ENCODE measurements at places on chromosomes 5 and 9.

DNA sequence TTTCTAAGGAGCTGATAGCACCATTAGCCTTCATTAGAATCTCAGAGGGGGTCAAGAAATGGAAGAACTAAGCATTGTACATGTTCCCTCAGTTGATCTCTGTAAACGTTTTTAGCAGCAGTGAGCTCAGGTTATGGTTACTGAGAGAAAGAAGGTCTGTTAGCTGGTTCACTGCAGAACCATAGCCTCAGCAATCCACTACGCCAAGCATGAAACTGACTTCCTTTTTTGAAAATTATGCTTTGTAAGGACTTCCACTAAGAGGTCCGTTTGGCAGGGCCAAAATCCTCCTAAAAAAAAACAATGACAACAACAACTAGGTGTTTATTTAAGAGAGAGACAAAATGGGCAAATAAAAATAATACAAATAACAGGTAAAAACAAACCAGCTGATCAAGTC is 273.3 kb downstream of the AOPEP start:
- DNase-seq, result no peak

- no peak for DNase-seq
Observed at GRCh38 chr9:107155244-107155817, 127.7 kb upstream of the RAD23B start.

- no peak for DNase-seq
Observed at GRCh38 chr5:158838781-158839180, 260.9 kb downstream of the EBF1 start.

GRCh38 chr5:8349855-8350254 is 480.9 kb downstream of the MTRR start:
- DNase-seq, result no peak

- no peak for DNase-seq
Observed at GRCh38 chr5:42487077-42487476, 63.8 kb downstream of the GHR start.
